Mesenteric fat pad (tissue), 1 donor: ENCODE measurements at places on chromosomes 2 and 18.

GRCh38 chr18:71485611-71486010 lies 1058.5 kb downstream of the CBLN2 start:
- DNase-seq, result no peak

GRCh38 chr2:85665264-85665937 lies 2.6 kb downstream of the SFTPB start:
- DNase-seq, result peak; percentile 75

DNA sequence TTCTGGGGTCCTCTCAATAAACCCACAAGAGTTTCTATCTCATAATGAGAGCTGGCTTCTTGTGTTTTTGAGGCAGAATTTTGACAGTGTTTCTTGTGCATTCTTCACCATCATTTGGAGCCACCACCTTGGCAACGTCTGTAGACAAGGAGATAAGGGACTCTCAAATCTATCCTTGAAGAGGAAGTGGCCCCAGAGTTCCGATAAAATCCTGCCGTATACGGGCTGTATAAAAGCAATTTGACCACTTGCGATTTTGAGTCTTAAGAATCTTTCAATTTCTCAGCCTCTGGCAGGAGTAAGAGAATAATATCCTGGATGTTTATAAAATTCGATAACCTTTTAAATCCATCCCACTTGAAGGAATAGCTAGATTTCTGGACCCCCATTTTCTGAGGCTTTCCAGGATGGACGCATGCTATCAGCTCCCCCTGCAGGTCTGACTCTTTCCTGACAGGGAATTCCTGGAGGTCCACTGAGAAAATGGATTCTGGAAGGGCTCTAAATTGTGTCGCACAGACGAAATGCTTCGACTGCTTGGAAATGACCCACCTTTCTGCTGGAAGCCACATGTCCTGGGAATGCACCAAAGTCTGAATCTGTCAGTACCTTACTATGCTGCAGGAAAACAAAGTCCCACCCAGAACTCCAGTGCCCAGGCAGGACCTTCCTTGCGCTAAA lies 54.1 kb downstream of the E2F6 start:
- DNase-seq, result no peak

DNA sequence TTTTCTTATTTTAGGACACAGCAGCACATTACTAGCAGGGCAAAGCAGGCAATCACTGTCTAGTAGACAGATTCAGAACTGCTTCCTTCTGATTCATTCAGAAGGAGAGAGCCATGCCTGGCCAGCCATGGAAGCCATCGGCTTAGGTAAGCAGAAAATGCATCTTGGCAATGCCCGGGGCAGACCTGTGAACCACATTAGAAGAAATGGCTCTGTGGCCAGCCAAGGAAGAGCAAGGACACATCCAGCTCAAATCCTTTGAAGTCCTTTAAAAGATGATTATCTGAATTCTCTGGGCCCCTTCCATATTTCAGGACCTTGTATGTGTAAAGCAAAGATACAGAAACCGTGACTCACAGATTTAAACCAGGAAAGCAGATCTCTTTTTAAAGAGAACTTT lies 227.4 kb downstream of the PID1 start:
- no peak for DNase-seq

DNA sequence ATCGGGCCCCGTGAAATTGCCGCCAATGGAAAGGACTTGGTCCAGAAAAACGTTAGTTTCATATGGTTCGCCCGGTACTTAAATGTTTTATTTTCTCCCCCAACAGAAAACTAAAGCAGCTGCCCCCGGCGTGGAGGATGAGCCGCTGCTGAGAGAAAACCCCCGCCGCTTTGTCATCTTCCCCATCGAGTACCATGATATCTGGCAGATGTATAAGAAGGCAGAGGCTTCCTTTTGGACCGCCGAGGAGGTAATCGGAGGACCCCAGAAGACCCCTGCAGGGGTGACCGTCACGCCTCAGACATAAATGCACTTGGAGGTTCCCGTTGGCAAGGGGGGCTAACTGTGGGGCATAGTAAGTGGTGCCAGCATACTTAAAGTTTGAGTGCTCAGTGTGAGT lies 742 bp downstream of the RRM2 start:
- peak; percentile 86 for DNase-seq

- no peak for DNase-seq
Observed at GRCh38 chr2:129575431-129575830, 404.0 kb upstream of the RAB6C start.

GRCh38 chr2:45778720-45779171 lies 127.3 kb downstream of the PRKCE start:
- DNase-seq, result no peak

DNA sequence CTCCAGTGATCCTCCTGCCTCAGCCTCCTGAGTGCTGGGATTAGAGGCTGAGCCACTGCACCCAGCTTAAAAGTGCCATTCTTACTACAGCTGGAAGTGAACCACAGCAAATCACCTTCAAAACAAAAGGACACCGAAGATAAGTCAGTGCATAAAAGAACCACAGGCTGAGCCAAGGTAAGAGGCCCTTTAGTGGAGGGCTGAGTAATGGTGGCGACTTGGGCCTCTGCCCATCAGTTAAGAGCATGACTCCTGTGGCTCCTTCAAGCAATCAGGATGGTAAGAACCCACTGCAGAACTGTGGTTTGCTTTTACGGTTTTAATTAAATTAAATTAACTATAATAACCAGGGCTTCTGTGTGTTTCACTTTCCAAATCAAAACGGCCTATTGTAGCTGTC lies 75.1 kb downstream of the CTAGE1 start:
- DNase-seq, result no peak

DNA sequence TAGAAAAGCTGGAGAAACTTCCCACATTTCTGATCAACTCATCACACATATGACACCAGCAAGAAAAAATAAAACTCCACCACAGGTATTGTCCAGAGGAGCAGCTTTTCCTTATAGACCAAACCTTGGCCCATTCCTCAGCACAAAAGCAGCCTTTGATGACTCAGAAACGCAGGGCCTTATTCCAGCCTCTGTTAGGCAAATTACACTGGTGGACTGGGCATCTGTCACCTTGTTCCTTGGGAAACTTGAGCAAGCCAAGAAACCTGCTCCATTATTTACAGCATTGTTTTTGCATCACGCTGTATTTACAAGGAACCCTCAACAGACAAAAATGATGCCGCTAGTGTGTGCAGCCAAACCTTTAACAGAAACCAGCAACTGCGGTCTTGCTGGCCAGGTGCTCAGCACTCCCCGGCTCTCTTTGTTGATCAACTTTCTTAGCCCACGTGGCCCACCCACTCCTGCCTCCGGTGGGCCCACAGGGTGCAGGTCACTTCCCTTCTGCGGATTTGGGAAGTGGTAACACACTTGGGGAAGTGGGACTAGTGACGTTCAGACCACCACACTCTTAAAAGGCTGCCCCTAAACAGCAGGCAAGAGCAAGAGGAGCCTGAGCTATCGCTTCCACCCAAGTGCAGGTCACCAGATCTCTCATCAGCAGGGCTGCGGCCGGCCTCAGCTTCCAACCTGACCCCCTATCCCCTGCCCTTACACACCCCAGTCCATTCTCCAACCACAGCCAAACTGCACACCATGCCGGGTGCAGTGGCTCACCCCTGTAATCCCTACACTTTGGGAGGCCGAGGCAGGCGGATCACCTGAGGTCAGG lies 1.5 kb downstream of the AP1S3 start:
- DNase-seq, result no peak

DNA sequence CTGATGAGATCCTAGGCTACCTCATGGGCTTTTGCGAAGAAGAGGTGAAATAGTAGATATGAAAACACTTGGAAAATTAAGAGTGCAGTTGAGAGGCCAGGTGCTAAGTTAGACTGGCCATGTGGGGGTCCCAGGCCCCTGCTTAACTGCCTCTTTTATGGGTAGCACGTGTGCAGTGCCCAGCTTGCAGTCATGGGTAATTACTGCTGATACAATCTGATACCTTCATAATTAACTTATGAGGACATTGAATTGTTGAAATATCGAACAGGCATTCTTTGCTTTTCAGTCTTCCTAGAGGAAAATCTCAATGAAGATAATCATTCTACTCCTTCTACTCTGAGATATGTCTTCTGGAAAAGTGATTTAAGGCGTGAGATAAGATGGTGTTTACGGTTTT lies 11.6 kb downstream of the TRAF3IP1 start:
- no peak for DNase-seq

DNA sequence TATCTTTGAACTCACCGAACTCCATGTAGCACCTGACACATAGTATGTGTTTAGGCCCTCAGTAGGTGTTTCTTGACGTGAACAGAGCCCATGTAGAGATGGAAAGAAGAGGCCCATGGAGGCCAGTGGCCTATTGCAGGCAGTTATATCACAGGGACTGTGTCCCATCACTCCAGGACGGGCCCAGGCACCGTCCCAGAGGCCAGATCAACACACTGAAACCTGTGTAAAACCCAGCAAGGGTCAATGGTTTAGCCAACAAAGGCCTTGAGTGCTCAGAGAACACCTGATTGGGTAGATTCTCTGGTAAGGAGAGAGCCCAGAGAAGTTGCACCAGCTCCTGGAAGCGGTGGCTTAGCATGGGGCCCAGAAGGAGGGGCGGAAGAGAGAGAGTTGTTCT lies 82.8 kb downstream of the INHBB start:
- peak; percentile 53 for DNase-seq

GRCh38 chr18:5824370-5824984 lies 70.8 kb downstream of the TMEM200C start:
- no peak for DNase-seq

DNA sequence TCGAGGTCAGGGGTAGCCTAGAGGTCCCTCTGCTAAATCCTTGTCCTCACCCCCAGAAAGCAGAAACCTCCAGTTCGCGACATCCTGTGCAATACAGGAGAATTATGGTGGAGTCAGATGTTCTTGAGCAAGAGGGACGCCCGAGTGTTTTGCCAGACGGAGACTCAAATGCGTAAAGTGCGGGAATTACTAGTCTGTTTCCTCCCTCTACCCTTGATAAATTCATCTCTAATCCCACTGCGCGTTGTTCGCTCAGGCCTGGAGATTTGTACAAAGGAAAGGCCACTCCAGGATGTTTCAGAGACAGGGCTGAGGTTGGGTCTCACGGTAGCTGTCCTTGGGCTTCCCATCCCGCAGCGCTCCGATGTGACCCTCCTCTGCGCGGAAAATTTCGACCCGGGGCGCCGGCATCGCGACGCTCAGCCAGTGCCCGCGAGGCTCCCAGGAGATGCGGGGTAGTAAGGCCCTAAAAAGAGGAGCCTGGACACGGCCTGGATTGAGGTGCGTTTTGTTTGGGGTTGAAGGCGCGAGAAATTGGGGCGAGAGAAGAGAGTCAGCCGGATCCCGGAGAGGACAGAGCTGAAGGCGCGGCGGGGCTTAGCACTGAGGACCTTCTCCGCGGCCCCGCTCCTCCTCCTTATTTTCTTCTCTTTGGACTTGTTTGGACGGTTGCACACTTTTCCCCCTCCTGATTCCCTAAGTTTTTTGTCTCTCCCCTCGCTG lies 2.6 kb upstream of the NEUROD1 start:
- no peak for DNase-seq

DNA sequence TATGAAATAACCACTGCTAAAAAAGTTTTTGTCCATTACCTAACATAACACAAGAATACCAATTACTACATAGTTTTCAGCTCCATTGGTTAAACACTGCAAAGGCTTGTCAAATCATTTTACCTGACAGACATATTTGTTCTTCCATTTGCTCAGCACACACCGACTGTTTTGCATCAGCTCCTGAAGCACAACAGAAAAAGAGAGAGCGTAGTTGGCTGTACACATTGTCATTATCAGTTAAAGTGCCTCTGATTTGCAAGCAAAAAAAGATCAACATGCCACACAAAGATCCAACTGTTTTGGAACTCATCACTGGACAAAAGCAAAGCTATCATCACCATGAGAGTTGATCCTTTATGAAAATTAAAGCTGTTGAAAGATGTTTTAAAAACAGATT lies 103.8 kb downstream of the WDPCP start:
- DNase-seq, result no peak

- no peak for DNase-seq
Observed at GRCh38 chr2:231123362-231123898, 1.4 kb downstream of the HTR2B start.

DNA sequence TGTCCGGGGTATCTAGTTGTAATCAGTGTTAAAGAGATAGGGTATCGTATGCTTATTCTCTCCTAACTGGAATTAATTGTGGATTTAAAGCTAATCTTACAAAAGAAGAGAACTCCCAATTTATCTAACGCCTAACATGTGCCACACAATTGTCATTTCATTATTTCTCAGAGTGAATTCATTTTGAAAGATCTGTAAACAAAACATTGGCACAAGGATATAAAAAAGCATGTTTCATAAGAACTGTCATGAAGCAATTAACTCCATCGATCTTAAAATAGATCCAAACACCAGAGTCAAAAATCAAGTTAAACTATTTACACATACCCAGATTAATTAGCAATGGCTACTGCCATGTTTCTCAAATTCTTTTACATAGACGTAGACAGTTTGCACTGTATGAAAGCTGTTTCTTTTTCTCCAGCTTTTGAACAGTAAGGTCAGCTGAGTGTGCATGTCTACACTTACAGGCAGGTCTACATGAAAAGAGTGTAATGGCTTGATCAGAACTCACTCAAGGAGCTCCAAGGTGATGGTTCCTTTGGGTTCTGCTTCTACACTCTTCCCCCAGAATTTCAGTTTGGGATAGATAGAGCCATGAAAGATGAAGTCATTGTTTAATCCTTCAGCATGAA lies 38.8 kb downstream of the CABYR start:
- DNase-seq, result no peak

- no peak for DNase-seq
Observed at GRCh38 chr18:63464434-63464833, 12.3 kb upstream of the SERPINB5 start.
